ENCODE measurements at places on chromosomes 12 and 14.

DNA sequence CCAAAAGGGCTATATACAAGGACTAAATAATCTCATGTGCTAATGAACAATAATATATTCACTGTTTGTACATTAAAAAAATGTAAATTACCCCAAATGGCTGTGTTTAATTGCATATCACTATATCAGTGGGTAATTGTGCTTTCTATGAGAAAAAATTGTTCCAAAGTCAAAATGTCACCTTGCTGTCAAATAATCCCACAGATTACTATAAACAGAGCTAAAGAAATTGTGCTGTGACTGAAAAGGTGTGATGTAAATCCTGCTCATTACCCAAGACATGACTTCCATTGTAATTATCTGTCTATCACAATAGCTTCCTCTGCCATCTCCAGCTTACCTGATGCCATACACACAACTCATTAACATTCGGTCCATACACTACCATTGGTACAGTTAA lies 70.3 kb downstream of the ATP23 start:
- DNase-seq, result no peak

GRCh38 chr14:83706231-83706954 lies 1823.6 kb upstream of the FLRT2 start:
- no peak for DNase-seq

DNA sequence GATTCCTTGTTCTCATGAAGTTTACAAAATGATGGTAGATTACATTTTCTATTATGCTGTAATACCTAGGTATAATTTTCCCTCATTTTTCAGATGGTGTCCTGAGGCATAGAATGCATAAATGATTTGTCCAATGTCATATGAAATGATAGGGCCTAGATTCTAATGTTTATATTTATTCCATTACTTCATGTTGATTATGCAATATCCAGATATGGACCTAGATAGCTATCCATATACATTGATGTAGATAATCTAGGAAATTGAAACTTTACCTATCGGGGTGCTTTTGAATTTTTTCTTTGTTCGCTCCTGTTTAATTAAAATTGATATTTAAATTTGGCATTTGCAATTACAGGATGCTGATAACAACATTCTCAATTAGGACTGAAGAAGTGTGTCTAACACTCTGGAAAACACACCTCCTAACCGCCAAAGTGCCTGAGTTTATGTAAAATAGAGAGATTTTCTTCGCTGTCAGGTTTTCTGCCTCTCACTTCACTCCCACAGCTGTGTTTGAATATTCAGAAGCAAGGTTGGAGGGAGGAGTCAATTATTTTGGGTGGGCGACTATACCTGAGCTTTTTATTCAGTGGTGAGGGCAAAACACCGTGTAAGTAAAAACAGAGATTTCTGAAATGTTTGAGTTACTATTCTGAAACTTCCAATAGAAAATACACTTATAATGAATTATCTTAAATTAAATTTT lies 164.4 kb upstream of the ATP2B1 start:
- no peak for DNase-seq

DNA sequence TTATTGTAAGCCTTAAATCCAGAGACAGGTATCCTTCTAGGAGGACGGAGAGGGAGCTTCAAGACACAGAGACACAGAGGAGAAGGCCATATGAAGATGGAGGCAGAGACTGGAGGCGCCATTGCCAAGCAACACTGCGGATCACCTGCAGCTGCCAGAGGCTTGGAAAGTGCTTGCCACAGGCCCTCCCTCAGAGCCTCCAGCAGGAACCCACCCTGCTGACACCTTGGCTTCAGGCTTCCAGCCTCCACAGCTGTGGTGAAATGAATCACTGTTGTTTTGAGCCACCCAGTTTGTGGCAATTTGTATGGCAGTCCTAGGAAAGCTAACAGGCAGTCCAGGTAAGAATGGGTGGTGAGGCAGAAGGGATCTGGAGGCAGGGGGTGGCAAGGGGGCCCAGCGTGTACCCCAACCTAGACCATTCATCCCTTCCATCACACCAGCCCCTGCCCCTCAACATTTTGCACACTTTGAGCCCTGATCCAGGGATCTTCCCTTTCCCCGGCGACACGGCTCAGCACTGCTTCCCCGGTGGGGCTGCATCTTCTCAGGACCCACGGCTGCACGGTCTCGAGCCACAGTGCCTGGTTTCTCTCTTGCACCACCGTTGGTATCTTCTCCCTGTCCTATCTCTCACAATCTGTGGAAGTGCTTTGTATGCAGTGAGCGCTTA lies 22.3 kb upstream of the BCDIN3D start:
- DNase-seq, result no peak

GRCh38 chr12:80838024-80838658 lies 99.6 kb downstream of the LIN7A start:
- no peak for DNase-seq

GRCh38 chr14:103227094-103227768 lies 104.0 kb downstream of the TNFAIP2 start:
- no peak for DNase-seq

GRCh38 chr14:64755781-64756221 lies 51.6 kb downstream of the PLEKHG3 start:
- no peak for DNase-seq

DNA sequence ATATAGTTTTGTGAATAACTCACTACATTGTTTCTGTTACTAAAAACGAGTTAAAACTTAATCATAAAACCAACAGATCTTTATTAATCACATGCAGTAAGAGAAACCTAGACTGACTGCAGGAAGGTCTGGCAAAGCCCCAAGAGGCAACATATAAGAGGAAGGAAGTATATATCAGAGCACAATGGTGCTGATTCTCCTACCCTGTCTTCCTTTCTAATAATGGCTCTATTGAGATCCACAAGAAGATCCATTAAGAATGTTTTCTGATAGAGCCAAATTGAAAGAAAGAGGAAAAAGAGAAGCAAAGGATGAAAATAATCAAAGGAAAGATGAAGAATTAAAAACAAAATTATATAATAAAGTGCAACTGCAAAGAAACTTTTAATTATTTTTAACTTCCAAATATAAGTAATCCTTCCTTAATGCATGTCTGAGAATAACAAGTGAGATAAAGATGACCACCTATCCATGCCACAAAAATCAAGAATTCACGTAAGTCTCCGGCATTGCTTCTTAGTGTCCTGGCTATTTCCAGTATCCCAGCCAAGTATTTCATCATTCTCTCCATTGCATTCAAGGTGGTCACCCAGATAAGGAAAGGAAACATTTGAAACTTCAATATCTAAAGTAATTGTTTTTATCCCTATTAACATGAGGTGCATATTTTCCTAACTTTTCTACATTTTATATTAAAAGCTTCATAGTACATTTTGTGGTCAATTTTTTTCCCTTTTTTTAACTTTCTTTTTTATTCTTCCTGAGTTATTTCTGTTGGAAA lies 62.2 kb downstream of the SOX5 start:
- no peak for DNase-seq

GRCh38 chr12:32302218-32303173 lies 96.9 kb upstream of the FGD4 start:
- DNase-seq, result no peak

GRCh38 chr14:30214461-30215090 lies 286.9 kb upstream of the PRKD1 start:
- DNase-seq, result no peak

GRCh38 chr14:69055125-69055524 lies 76.0 kb upstream of the ACTN1 start:
- DNase-seq, result no peak

- DNase-seq, result no peak
Observed at GRCh38 chr12:125098676-125099408, 33.6 kb downstream of the AACS start.

DNA sequence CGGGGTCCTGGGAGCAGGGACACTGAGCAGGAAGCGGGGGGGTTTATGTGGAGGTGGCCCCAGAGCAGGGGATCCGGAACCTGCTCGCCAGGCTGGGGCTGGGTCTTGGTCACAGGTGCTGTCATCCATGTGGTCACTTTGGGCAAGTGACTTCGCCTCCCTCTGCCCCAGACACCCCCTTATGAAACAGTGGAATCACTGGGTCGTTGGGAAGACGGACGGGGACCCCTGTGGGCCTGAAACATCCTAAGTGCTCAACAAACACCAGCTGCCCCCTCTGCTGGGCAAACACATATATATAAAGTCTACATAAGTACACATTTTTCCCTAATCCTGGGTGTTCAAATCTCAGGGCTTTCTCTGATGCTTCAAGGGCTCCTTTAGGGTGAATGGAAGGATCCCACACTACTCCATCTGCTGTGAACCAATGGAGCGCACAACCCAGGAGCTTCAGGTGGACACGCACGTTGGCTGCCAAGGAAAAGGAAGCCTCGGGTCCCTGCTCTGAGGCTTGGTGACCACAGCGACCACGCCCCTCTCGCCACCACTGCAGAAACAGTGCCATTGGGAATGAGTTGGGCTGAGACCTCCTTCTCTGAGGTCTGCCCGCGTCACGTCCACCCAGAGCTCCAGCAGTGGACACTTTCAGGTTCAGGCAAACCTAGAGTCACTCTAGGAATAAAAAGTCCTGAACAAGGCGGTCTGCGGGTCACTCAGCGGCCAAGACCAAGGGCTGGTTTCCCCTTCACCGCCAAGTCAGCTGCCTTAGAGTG lies 54.6 kb downstream of the CDC42BPB start:
- DNase-seq, result no peak

DNA sequence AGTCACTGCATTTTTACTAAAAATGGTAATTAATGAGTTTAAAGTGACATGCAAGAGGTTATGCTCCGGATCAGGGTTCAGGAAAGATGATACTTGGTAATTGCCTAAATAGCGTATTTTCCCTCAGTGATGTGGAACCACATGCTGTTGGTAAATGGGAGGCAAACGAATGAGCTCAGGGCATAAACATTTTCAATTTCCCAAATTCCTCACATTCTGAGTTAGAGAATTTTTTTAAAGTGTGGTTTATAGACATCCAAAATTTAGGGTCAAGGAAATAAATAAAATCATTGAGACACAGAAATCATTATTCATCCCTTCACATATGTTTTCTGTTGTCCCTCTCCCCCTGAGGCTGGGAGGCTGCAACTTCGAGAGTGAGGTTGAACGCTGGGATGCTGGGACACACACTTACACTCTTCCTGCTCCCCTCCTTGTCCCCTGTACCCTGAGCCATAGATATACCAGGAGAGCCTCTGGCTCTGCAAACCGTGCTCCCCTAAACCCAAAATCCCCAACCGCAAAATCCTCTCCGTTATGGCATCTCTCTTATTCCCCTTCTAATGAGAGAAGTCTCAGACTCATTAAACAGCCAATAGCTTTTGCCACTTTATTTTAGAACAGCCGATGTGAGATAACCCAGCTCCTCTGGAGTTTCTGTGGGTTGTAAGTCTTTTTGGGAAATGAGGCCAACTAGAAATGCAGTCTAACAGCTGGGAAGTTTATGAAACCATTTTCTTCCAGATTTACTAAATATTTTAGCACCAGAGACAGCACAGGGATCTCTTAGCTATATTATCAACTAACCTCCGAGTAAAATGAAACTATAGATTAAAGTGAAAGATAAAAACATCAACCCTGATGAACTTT lies 21.4 kb upstream of the ADGRD1 start:
- DNase-seq, result no peak

GRCh38 chr12:4435537-4435936 lies 10.1 kb downstream of the FGF6 start:
- no peak for DNase-seq

GRCh38 chr12:118187751-118188435 lies 52.0 kb downstream of the PEBP1 start:
- DNase-seq, result no peak

GRCh38 chr14:52902971-52903619 lies 47.8 kb downstream of the FERMT2 start:
- no peak for DNase-seq

- no peak for DNase-seq
Observed at GRCh38 chr12:27060740-27061139, 21.6 kb downstream of the C12orf71 start.

- DNase-seq, result no peak
Observed at GRCh38 chr12:50788561-50788960, 24.7 kb downstream of the ATF1 start.

DNA sequence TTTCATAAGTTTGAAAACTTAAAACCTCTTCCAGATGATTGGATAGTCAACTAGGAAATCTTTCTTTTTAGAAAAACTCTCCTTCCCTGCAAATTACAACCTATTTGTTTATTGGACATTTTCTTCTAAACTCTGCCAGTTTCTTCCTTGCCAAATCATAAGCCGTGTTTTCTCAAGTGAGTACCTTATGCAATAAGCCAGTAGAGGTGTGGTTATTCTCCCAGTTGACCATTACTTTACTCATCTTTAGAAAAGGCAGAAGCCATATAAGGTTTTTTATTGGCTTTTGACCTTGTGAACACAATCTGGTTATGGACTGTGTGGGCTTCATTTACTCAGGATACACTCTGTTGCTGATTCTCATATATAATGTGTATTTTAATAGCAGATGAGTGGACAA lies 14.6 kb downstream of the ACTR6 start:
- DNase-seq, result no peak

DNA sequence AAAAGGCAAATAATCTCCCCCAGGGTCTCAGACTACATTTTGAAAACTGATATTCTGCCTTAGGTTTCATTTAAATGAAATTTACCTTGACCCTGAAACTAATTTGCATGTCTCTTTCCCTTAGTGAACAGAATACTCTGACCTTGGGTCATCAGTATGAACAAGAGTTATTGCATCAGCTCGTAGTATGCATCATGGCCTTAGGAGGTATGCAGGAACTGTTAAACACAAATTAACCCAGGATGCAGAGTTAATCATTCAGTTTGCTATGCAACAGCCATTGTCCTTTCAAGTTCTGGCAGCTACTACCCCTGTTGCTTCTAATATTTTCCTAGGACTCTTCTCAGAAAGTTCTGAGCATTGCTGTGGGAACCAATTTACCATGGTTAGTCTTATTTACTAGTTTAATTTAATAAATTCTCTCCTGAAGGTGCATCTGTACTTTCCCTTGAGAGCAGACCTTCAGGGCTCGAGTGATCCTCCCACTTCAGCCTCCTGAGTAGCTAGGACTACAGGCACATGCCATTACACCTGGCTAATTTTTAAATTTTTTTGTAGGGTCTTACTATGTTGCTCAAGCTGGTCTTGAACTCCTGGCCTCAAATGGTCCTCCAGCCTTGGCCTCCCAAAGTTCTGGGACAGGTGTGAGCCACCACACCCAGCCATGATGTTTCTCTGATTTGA lies 126.7 kb downstream of the TTC6 start:
- DNase-seq, result no peak

GRCh38 chr12:92462527-92462926 lies 240.3 kb upstream of the PLEKHG7 start:
- DNase-seq, result no peak

GRCh38 chr14:55019968-55020554 lies 6.8 kb downstream of the WDHD1 start:
- no peak for DNase-seq

DNA sequence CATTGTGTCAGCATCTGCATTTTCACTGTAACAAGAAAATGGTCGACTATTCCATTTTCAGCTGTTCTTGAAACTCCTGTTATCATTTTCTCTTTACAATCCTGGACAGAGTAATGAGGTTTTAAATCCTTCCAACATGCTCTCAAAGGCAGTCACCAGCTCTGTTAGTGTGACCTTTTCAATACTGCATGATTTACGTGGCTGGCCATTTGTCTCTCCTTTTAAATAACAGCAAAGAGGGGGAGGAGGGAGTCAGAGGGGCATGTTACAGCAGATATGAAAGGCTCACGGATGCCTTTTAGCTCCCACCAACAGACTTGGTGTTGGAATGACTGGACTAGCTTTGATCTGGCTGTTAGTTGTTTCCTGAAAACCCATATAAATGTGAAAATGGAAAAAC lies 1251.2 kb downstream of the AACS start:
- no peak for DNase-seq

GRCh38 chr14:103029936-103030335 lies 27.4 kb downstream of the CDC42BPB start:
- DNase-seq, result no peak
